ENCODE measurements at places on chromosomes 1 and 21.

DNA sequence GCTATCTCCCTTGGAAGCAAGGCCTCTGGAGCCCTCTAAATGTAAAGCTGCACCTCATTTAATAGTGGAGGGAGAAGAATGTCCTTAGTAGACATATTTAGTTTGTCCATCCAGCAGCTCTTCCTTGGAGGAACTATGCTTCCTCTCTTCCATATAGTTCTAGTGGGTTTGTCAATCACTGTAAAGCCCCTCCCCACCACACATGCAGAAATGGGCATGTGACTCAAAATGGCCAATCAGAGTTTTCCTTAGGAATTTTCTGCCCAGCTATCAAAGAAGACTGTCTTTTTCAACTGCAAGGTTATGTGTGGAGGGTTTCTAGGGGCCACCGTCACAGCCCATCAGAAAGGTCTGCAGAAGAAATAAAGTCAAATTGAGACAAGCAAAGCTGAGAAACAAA, 175.5 kb downstream of the MIS18A start:
- no peak for DNase-seq

- DNase-seq: no peak
Observed at GRCh38 chr21:45511661-45512431, 30.4 kb downstream of the SLC19A1 start.

DNA sequence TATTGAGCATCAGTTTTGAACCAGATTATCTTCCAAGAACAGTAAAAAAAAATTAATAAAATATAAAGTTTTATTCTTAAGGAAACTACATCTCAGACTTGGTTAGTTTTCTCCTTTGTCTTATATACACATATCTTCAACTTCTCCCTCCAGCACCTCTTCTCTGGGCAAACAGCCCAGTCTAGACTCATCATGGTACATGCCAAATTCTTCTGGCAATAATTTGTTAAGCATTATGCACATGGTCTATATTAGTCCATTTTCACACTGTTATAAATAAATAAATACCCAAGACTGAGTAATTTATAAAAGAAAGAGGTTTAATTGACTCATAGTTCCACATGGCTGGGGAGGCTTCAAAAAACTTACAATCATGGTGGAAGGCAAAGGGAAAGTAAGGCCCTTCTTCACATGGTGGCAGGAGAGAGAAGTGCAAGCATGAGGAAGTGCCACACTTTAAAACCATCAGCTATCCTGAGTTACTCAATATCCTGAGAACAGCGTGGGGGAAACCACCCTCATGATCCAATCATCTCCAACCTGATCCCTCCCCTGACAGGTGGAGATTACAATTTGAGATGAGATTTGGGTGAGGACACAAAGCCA, 108.7 kb upstream of the RNPC3 start:
- DNase-seq: peak; percentile 7

GRCh38 chr1:2451741-2452140, 24.3 kb upstream of the PLCH2 start:
- DNase-seq: peak; percentile 75

DNA sequence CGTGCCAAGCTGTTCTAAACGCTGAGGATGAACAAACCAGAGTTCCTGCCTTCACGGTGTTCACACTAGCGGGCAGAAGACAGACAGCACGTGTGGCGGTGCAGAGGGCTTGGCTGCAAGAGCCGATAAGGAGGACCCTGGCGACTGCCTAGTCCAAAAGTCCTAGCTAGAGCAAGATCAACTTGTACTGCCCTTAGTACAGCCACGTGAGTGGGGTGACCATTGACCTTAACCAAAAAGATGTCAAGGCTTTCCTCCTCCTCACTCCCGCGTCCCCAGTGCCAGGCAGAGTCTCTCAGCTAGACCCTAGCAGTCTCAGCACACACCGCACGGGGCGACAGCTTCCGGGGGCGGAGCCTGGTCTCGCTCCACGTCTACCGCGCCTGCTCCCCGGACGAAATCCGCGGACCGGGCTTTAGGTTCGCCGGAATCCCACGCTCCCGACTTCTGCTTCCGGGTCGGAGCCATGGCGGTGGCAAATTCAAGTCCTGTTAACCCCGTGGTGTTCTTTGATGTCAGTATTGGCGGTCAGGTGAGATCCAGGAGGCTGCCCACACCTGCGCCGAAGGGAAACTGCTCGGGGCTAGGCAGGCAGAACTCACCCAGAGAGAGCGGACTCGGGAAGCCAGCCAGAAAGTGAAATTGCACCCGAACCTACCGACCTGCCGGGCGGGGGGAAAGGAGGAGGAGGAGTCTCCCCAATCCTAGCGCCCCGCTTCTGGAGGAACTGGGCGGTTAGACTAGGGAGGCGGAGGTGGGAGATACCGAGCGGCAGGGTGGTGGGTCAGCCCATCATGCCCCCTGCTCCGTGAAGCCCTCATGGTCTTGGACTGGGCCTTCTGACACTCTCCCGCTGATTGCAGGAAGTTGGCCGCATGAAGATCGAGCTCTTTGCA, at the start of gene PPIH:
PPIH (plus strand) TSS at position 443 of the 896 bp plus-strand sequence; CDS start at position 467, 24 bp downstream.
- DNase-seq: peak; percentile 75

- no peak for DNase-seq
Observed at GRCh38 chr1:65792669-65793358, at the start of gene PDE4B. PDE4B (plus strand) TSS chr1:65792895.

GRCh38 chr21:15706696-15707095, 23.1 kb upstream of the USP25 start:
- DNase-seq: peak; percentile 95

DNA sequence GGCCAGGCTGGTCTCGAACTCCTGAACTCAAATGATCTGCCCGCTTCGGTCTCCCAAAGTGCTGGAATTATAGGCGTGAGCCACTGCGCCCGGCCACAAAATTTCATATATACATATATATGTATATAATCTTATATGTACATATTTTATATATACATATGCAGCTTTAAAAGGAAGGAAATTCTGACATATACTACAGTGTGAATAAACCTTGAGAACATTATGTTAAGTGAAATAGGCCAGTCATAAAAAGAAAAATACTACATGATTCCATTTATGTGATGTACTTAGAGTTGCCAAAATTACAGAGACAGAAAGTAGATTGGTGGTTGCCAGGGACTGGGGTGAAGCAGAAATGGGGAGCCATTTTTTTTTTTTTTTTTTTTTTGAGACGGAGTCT, 63.2 kb downstream of the NUP210L start:
- DNase-seq: no peak

DNA sequence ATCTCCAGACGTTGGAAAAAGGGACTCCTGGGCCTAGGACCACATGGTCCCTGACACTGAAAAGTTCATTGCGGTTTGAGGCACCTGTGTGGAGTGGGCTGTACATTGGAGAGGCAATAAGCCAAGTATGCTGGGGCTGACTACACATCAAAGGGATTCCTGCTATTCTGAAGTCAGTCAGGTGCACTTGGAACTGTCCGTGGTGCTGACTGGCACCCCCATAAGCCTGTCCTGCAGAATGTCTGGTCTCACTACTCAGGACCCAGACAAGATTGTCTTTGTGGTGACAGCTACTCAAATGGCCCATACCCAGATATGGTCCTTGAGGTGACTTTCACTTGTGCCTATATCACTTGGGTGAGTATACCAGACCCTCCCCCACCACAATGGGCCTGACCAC, 150.6 kb downstream of the RWDD3 start:
- no peak for DNase-seq

DNA sequence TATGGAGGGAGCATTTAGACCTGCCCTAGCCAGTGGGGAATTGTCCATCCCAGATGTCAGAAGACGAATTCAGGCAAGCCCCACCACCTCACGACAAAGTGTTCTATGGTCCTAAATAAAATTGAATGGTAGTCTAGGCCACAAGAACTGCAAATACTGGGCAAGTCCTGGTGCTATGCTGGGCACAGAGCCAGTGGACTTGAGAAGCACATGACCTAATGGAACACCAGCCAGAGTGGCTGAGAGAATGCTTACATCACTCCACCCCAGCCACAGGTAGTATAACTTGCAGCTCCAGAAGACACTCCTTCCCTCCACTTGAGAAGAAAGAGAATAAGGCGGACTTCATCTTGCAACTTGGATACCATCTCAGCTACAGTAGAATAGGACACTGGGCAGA, 567.3 kb upstream of the CXADR start:
- DNase-seq: no peak
